MCF 10A (cell line): ENCODE measurements at places on chromosomes 16 and 17. TPM values are rescaled to one million over a fixed set of nuclear protein-coding genes. Genes with fewer than 3 reads are reported as not detected.

The NBR1 gene
- total RNA-seq: 105 and 106 TPM in 2 replicates

The KRTAP9-8 gene
- total RNA-seq: not detected in 2 replicates

The PRR15L gene
- total RNA-seq: not detected in 2 replicates

The ENPP7 gene
- not detected in 2 replicates for total RNA-seq

The KRT17 gene
- 1,990 and 4,105 TPM in 2 replicates for total RNA-seq

The TMEM238L gene
- not detected in 2 replicates for total RNA-seq

The CARHSP1 gene
- 23.9 and 27.8 TPM in 2 replicates for total RNA-seq

The CEP20 gene
- 54.7 and 70.1 TPM in 2 replicates for total RNA-seq

The OTOP2 gene
- total RNA-seq: not detected in 2 replicates
